Thymus (tissue), 14 donors: ENCODE measurements at places on chromosomes 2 and 18. TPM values are rescaled to one million over a fixed set of nuclear protein-coding genes. Genes with fewer than 3 reads are reported as not detected.

LONRF2 gene
- total RNA-seq: 0.24 TPM

ELOA2 gene
- total RNA-seq: not detected

ANKRD30BL gene
- total RNA-seq: 0.19 TPM

SH2D6 gene
- total RNA-seq: 0.33 TPM

ZBTB7C gene
- total RNA-seq: 0.14 TPM

ABI2 gene
- total RNA-seq: 15.2 TPM

PLCL1 gene
- total RNA-seq: 16.5 TPM

DNA sequence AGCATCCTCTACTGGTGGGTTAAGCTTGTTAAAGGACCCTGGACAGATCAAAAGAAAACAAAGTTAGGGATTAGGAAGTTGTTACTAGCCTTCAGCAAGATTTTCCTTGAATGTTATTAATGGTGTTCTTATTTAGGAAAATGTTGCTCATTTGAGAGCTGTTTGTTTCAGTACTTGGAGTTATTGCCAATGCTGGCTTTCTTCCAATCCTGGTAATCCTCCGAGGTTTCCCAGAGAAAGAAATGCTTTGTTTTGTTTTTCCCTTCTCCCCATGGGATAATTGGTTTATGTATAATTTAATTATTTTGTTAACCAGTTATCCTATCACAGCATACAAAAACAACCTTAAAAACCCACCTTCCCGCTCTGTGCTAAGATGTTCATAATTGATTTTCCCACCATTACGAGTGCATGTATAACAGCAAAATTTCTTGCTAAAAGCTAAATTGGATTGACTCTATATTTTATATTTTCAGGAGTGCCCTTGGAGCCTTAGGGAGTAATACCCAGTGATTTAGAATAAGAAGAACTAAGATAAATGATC is 79.8 kb downstream of the MGAT5 start:
- no peak for DNase-seq

- DNase-seq: no peak
These were observed 75.1 kb downstream of the GBX2 start for GRCh38 chr2:236093134-236093533.

DNA sequence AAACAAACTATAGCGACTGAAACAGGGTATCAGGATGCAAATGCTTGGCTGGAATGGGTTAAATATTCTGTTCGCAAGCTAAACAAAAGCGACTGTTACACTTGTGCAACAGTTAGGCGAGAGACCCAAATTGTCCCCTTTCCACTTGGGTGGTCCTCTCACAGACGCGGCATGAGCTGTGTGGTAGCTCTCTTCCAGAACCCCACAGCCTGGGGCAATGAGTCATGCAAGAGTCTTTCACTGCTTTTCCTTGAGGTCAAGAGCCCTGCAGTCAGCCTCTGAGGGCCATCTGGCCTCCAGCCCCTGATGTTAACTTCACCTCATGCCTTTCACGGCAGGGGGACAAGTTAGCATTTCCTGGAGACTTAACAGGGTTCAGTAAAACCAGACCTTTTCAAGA is 25.7 kb downstream of the SULT1C4 start:
- DNase-seq: no peak

GRCh38 chr2:205427112-205427511 is 255.2 kb upstream of the NRP2 start:
- DNase-seq: no peak

DNA sequence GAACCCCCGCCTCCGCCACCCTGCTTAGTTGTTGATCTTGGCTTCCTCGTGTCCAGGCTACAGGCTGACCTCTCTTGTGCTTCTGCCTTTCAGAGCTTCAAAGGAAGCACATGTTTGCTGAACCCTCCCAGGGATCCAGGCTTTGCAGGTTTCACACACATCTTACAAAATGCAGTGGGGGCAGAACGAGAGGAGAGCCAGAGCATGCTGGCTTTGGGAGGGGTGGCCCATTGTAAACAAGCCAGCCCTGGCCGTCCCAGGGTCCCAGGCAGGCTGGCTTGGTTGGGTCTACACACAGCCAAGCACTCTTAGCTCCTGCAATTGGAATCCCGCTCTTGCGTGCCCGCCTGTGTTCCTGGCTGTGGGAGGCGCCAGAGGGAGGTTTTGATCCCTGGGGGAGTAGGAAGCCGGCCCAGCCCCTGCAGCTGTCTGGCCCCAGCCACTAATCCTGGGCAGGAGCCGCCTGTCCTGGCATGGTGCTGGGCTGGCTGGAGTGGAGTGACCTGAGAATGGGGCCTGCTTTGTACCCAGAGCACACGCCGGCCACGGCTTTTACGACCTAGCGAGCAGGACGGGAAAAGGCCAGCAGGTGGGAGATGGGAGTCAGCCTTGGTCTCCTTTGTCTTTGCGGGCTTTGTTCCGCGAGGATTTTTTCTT is 53.9 kb downstream of the SH3BP4 start:
- DNase-seq: no peak

- DNase-seq: no peak
These were observed 40.1 kb upstream of the GALR1 start for GRCh38 chr18:77209587-77209986.

GRCh38 chr2:37689751-37690150 is 18.3 kb upstream of the CDC42EP3 start:
- DNase-seq: no peak

- DNase-seq: no peak
These were observed 237.1 kb upstream of the POU3F3 start for GRCh38 chr2:104616856-104617255.

DNA sequence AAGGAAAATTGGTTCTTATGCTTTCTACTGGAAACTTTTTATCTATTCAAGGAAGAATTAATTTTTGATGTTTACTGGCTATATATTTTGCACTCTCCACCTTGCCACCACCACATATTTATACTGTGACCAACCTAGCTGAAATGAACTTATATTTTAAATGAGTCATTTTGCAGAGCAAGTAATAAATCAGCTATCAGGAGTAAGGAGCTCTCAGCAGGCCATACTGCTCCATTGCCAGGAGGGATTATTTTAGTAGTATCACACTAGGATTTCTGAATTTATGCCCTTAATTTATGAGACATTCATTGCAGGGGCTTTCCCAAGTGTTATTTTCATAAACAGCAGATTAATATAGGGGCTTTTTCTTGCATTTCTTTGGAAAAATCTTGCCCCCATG is 125.8 kb upstream of the CYP1B1 start:
- DNase-seq: no peak

GRCh38 chr18:48889115-48889941 is 61.4 kb downstream of the SMAD7 start:
- no peak for DNase-seq

GRCh38 chr2:201363857-201364560 is 6.9 kb upstream of the FLACC1 start:
- peak; percentile 51 for DNase-seq

GRCh38 chr2:165141601-165142354 is 62.1 kb downstream of the SCN3A start:
- DNase-seq: no peak

DNA sequence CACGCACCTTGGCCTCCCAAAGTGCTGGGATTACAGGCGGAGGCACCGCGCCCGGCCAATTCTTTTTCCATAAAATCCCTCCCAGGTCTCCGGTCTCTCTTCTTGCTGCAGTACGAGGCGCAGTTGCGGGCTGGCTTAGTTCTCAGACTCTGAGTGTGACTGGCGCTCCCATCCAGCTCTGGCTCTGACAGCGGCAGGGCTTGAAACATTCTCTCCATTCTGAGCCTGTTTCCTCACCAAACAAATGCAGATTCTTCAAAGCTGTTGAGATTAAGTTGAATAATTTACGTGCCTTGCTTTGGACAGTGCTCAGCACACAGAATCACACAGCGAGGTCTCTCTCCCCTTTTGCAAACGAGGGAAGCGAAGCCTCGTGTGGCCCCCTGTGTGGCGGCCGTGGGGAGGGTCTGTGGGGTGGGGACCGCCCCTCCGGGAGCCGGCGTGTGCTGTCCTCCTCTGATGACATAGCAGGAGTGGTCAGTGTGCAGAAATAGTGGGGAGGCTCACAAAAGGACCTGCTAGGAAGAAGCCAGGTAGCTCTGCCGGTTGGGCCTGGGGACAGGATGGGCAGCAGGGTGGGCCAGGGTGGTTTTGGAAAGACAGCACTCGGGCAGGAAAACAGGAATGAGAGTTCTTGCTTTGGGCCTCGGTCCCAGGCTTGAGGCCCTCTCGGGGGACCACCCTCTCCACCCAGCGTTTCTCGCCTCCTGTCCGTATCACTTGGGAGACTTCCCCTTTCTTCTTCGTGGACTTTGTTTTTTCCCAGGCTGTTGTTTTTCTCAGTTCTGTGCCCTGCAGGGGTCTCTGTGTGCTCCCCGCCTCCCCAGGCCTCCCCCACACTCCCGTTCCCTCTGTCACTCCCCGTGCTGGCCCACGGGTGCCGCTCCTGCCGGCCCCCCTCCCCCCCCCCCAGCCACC is 75.0 kb downstream of the KCNG2 start:
- no peak for DNase-seq

- DNase-seq: no peak
These were observed 372.7 kb upstream of the ID2 start for GRCh38 chr2:8309131-8309530.

DNA sequence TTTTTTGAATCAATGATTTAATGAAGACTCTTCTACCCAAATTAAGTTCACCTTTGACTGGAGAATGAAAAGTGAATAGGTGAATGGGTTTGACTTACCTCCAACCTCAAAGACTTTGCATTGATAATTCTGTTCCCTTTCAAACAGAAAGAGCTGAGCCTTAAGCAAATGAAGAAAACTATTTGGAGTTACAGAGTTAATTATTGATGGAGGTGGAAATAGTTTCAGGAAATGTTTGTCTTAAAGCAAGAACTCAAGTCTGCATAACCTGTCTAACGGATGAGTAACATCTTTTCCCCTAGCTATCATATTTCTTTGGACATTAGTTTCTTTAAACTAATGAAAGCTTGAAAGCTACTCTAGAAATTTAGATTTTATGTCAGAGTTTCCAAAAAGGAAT is 166.5 kb downstream of the CERS6 start:
- DNase-seq: no peak

DNA sequence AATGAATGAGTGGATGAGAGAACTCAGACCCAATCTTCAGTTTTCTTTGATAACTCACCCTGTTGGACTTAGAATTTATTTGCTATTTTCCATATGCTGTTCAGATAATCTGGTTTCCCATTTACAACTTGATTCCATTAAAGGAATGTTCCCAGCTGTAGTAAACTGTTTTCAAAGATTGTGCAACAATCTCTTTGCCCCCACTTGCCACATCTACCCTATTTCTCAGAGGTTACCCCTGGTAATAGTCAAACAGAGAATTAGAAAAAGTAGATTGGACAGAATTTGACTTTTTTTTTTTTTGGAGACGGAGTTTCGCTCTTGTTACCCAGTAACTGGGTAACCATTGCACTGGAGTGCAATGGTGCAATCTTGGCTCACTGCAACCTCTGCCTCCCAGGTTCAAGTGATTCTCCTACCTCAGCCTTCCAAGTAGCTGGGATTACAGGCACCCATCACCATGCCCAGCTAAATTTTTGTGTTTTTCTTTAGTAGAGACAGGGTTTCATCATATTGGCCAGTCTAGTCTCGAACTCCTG is 93.4 kb upstream of the SIX2 start:
- no peak for DNase-seq

DNA sequence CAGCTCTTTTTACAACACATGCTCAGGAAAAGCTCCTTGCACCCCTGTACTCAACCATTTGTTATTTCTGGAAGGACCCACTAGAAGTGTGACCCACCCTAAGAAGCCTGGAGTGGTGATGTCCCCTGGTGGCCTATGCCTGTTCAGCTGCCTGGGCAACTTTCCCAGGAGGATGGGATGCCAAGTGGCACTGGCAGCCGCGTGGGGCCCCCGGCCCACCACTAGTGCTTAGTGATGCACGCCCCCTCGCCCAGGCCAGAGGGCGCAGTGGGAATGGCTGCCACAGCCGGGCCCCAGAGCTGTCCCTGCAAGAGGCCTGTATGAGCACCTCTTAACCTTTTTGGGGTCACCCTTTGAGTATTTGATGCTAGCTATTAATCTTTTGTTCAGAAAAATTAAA is 18.1 kb downstream of the IMPA2 start:
- no peak for DNase-seq

GRCh38 chr18:23619388-23619881 is 33.1 kb upstream of the NPC1 start:
- DNase-seq: no peak

DNA sequence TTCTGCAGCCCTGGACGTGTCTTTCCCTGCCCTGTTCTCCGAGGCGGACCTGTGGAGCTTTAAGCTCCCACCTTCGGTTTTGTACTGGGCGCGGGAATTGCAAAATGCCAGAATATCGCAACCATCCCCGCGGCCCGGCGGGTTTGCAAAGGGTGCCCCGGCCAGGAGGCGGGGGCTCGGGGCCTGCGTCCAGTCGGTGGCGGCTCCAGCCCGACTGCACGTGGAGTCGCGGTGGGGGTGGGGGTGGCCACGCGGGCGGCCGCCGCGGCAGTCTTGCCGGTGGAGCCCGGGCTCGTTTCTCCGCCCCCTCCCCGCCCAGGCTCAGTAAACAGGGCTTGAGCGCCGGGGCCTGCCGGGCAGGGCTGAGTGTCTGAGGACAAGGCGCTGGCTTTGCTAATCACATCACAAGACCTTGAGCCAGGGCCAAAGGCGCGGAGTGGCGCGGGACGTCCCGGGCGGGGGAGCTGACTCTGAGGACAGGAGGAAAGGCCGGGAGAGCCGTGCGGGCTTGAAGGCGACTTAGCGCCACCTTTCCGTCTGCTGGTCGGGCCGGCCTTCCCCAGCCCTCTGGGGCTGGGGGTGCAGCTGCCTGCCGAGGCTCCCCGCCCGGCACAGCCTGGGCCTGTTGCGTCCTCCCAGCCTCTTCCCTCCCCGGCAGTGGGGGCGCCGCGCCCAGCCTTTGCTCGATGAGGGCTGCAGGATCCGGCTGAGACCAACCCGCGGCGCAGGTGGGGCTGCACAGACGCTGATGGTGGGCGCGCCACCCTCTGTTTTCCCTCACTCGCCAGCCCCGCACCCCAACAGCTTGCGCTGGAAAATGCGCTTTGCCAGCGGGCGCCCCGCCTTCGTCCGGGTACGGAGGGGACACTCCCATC is 786 bp upstream of the ZFP36L2 start:
- peak; percentile 69 for DNase-seq

GRCh38 chr2:105502625-105503334 is 103.9 kb upstream of the FHL2 start:
- DNase-seq: no peak

DNA sequence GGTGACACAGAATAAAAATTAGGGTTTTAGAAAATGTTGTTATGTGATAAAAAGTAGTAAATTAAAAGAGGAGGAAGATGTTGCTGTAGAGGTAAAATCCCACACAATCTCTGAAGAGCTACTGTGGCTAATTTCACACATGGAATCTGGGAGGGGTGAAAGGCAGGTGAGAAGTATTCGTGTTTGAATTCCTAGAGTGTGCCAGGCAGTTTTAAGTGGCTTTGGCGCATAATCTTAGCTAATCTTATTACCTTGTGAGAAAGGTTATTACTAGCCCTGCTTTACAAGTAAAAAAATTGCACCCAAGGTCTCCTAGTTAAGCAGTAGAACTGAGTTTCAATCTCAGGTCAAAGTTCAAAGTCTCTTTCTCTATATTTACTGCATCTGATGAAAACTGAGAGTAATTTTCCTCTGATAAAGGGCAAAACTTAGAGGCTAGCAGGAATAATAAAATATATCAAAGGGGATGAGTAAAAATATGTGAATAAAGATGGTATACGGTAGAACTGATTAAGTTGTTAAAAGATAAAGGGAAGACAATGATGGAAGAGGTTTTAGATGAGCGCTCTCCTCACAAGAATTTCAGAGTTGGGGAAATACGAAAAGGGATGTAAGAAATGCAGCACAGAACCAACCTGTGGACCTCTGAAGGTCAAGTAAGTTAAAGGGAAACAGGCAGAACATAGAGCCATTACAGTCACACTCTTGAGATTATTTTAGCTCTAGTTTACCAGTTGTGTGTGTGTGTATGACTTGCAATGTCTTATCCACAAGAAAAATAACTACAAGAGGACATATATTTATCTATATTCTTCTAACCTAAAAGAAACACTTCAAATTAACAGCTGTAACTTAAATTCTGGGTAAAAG is 34.8 kb downstream of the GAREM1 start:
- DNase-seq: no peak
